ENCODE measurements at places on chromosomes 2 and 18.
A peak's percentile ranks its signal among the peaks of the same experiment; 100 is the strongest.

DNA sequence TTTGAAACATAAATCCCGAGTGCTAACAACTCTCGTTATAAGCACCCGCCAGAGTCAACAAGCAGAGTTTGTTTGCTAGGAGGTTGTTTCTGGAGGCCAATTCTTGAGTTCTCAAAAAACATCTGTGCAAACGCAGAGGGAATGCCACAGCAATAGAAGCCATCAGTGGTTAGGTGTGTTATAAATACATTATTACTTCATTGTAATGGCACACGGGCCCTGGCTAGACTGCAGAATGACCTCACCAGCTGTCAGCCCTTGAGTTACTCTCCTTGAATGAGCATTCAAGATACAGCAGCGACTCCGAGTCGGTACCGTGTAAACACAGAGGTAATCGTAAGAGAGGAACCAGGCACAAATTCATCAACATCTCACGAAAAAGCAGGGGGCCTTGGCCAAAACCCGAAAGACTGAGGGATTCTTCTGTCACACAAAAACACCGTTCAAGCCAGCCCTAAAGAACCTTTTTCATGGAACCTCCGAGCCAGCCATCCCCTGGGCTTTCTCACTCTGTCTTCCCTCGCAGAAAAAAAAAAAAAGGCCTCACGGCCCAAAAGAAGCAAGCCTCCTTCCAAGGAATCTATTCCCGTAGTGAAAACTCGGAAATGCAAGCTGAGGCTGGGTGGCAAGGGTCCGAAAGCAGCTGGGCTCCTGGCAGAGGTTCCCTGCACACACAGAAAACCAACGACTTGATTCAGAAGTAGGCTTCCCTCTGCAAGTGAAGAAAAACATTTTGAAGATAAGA, 133.7 kb upstream of the MEIS1 start:
- DNase-seq = no peak

GRCh38 chr2:201779901-201780673, 646 bp downstream of the ALS2 start:
- no peak for DNase-seq

DNA sequence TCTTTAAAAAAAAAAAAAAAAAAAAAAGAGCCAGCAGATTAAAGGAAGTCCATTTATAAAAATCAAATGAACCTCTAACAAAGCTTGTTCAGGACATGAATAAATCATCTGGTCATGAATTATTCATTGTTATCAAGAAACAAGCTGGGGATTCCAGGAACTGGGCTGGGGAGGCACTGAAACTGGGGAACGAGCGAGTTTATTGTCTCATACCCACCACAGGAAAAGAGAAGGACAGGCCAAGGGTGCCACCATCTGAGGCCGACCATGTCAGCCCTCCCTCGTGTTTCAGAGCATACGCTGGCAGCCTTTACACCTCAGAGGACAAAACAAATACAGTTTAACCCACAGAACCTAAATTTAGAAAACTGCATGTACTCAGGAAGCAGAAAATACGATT, 164.2 kb downstream of the VWC2L start:
- no peak for DNase-seq

GRCh38 chr2:45938649-45939511, 287.4 kb downstream of the PRKCE start:
- no peak for DNase-seq

DNA sequence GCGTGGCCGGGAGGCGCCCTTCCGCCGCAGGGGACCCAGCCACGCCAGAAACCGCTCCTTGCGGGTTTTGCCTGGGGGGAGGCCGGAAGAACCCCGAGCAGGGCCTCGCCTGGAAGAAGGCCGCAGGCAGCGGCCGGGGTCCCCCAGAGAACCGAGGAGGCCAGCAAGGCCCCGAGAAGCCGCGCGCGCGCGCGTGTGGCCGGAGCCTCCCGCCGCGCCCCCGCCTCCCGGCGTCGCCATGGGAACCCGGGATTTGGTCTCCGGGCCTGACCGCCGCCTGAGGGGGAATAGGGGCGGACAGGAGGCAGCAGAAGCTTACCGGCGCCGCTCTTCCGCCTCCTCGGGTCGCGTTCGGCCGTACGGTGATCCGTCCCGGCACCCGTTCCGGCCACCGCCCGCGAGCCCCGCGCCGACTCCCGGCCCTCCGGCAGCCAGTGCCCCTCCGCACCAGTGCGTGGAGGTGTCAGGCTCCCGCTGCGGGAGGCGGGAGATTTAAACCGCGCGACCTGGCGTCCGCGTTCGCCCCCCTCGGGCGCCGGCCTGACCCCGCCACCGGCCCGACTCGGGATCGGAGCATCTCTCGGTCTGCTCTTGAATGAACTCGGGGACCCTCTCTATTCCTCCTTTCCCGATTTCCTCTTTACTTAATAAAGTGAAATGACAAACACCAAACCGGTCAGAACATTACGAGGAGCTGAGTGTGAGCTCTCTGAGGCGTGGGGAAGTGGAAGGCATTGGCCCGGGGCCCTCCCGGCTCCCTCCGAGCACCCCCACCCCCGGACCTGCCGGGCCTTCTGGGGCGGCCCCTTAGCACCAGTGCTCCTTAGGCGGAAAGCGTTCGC, at the start of gene ICA1L:
Gene ICA1L, minus strand, starts transcription at position 467 of the 842 bp plus-strand sequence. CDS start 42,757 bp downstream, outside the sequence.
- peak; percentile 53 for DNase-seq
